ENCODE measurements at places on chromosomes 12 and 14.

- no peak for DNase-seq
These were observed 196.9 kb upstream of the NOVA1 start for GRCh38 chr14:26794731-26795130.

DNA sequence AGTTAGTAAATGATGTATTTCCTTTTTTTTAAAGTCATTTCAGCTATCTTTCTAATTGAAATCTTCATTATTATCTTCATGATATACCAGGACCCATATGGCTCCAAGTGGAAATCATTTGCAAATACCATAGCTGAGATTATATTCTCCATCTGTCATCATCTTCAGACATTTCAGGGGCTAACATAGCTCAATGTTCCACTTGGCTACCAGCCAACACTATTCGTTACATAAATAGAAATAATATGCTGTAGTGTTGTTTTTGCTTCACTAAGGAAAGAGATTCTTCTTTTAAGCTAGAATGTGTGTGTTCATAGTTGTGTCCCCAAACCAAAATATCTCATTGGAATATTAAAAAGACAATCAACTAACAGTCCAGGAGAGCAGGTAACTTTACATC, 225.1 kb downstream of the DIO2 start:
- DNase-seq = no peak

GRCh38 chr14:85856430-85856829, 326.5 kb downstream of the FLRT2 start:
- no peak for DNase-seq

- DNase-seq = no peak
These were observed 7.1 kb upstream of the C14orf93 start for GRCh38 chr14:23017091-23017490.

Measured in NCI-H1436 (cell line).